SW 1271 (cell line): ENCODE measurements at places on chromosomes 11 and 22.

GRCh38 chr11:119687373-119688046 lies 41.5 kb downstream of the NECTIN1 start:
- no peak for DNase-seq

GRCh38 chr11:70073871-70074371 lies 4.2 kb upstream of the ANO1 start:
- no peak for DNase-seq

DNA sequence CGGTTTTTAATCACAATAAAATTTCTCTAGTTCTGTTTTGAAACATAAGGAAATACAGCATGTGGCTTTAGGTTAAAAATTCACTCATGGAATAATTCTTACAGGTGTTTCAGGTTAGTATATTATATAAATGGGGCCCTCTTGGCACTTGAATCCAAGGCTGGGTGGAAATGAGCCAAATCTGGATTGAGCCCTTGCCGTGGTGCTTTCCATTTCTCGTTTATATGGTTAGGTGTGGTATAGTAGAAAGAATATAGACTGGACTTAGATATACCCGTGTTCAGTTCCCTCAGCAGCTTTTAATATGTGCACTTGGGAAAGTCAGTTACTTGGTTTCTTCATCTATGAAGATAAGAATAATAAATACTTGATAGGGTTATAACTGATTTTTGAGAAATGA lies 16.0 kb downstream of the ZFP91 start:
- DNase-seq: no peak

DNA sequence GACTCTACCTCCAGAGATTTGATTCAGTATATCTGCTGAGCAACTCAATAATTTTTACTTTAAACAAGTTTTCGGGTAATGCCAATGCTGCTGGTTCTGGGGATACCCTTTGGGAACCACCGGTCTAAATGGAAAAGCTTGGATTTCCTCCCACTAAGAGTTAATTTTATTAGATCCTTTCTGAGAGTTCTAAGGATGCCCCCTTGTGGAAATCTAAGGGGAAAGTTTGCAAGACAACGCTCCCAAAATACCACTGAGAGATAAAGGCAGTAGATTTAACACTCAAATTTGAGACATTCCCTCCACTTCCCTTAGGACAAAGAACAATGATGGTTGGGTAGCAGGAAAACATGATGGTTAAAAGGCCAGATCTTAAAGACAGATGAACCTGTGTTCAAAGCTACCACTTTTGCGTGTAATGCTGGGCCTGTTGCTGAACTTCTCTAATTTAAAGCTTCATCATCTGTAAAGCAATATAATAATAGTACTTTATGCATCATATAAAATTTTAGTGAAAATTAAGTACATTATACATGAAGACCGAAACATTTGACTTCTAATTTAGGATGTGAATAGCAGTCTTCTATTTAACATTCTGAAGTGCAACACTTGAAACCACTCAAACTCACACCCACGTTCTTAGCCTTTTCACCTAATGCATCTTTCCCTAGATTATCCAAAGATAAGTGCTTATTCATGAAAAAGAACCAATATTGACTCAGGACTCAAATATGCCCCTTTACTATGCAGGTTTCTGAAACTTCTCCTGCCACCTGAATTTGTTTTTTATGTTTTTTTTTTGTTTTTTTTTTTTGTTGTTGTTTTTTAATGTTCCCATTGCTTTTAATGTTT lies 110.1 kb upstream of the LUZP2 start:
- DNase-seq: peak; percentile 25

DNA sequence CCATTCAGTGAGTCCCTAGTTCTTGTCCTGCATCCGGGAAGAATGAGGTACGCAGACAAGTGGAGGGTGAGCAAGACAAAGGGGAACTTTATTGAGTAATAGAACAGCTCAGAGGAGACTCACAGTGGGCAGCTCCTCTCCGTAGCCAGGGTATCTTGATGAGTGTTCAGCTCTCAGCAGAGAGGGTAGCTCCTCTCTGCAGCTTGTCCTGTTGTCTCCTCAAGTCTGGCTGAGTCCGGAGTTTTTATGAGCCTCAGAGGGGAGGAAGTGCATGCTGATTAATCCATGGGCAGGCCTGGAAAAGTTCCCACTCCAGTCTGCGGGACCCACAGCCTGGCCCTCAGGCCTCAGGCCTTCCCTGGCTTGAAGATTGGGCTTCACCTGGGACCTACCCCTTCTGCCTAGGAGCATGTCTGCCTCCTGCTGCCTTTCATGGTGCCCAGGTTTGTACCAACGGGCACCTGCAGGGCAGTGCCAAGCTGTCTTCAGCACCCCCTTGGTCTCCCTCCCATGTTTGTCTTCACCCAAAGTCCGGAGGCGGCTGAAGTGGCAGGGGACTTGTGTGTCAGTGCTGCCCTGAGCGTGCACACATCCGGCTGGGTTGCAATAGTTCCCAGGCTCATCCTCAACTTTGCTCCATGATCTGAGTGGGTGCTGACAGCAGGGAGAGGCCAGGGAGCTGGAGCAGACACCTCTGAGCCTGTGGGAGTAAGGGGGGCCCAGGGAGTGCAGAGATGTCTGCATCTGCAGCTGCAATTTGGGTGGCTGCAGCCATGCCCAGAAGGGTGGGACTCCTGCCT lies 134.2 kb downstream of the LDLRAD3 start:
- no peak for DNase-seq

DNA sequence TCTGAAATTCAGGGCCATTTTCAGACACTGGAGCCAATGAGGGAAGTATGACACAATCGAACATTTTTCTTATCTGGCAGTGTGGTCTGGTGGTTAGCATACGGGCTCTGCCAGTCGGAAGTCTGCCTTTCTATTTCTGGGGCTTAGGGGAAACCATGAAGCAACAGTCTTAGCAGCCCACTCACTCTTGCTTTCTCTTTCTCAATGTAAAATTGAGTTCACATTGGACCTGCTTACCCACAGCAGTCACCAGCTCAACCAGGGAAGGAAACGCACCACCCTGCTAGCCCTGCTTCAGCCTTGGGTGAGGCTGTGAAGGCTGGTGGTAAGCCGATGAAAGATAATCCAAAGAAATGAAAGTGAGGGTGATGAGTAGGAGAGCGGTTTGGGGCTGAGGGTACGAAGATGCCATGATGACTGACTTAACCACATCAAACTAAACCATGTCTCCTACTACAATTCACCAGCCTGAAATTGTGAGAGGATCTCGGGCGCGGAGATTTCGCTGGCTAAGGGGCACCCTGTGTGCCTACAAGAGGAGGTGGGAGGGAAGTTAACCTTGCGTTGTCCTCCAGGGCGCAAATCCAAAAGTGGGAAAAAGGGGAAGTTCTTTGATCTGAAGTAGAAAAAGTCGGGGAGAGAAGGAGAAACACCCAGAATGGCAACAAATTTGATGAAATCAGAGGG lies 2.0 kb upstream of the LMO2 start:
- no peak for DNase-seq

DNA sequence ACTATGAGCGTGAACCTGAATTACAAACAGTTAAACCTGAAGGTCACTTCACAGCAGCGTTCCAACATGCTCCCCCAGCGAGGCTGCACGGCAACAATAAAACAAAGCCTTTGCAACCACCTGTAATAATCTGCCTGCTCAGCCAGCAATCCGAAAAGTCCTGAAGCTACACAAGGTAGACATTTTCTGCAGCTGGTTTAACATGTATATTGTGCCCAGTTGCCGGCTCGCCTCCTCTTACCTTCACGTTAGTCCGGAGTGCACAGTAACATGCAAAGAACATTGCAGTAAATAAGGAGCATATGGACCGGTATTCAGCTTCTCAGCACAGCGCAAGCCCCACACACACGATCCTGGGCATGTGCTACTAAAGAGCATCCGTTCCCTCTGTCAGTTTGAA lies 704.3 kb downstream of the DLG2 start:
- no peak for DNase-seq

- peak; percentile 95 for DNase-seq
Measured at GRCh38 chr11:122137078-122137793, 21.2 kb upstream of the BLID start.

GRCh38 chr11:2569321-2569721 lies 124.5 kb downstream of the KCNQ1 start:
- DNase-seq: no peak

GRCh38 chr11:18243783-18244362 lies 4.6 kb downstream of the SAA2 start:
- peak; percentile 80 for DNase-seq

DNA sequence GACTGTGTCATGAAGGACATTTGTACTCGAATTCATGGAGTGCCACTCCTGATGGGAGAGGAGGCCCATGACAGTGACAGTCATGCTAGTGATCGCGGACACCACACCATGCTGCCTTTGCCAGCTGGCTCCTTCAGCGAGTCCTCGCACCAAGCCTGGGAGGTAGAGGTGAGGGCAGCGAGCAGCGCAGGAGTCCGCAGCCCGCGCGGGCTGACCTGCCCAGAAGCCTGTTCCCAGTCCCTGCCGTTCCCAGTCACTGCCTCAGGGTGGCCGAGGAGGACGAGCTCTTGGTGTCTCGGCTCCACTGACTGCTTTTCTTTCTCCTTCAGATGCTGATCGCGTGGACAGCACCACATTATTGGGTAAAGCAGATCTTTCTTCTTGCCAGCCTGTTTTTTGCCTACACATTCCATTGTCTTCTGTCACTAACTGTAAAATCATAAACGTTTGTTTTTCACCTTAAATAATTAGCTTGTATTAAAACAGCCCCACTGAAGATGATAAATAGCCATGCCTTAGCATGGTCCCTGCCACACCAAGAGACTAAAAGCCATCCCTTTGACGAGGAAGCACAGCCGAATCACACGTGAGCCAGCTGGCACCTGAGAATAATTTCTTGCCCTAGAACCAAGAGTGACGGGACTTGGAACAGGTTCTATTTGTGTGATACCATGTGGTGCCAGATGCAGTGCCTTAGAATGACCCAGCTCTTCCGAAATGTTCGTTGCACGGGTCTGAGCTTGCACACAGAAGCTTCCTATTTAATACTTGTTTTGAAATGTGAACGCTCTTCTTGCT lies 25.5 kb downstream of the FAM118A start:
- DNase-seq: no peak

DNA sequence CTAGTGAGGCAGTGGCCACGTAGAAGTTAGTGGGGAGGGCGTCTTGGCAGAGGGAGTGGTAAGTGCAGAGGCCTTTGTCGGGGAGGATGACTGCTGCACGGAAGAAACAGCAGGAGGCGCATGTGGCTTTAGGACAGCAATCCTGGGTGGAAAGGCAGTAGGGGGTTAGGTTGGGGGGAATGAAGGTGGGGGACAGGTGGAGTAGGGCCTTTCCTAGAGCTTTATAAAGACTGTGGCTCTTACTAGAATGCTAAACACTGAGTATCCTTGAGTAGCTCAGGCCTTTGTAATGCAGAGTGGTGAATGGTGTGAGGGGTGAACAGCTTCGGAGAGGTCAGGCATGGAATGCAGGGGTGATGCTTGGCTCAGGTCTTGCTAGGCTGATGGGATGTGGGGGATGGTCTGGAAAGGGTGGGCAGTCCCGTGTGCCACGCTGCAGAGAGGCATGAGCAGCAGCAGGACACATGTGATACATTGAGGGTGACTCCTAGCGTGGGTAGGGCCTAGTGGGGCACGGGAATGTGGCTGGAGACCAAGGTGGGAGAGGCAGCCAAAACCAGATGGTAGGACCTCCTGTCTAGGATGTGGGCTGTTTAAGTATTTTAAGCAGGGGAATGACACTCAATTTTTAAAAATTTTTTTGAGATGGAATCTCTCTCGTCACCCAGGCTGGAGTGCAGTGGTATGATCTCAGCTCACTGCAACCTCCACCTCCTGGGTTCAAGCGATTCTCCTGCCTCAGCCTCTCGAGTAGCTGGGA lies 19.2 kb downstream of the AP2A2 start:
- DNase-seq: no peak

- no peak for DNase-seq
Measured at GRCh38 chr11:128963744-128964325, 21.2 kb upstream of the TP53AIP1 start.

DNA sequence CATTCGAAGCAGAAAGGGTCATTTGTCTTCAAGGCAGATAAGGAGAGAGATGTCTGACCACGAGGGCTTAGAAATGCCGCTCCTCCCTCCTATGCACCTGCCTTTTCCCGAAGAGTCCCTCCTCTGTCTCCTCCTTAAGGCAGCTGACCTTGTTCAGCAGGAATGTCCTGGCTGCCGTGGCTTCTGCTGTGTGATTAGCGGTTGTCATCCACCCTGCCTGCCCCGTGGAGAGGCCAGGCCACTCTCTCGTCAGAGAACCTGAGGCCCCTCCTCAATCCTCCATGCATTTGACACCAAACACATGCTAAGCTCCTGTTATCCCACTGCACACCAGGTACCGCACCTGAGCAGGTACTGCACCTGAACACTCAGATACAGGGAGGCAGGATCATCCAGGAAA lies 834.6 kb downstream of the TBC1D22A start:
- DNase-seq: no peak

- DNase-seq: no peak
Measured at GRCh38 chr11:10044618-10045017, 249.4 kb downstream of the SBF2 start.

DNA sequence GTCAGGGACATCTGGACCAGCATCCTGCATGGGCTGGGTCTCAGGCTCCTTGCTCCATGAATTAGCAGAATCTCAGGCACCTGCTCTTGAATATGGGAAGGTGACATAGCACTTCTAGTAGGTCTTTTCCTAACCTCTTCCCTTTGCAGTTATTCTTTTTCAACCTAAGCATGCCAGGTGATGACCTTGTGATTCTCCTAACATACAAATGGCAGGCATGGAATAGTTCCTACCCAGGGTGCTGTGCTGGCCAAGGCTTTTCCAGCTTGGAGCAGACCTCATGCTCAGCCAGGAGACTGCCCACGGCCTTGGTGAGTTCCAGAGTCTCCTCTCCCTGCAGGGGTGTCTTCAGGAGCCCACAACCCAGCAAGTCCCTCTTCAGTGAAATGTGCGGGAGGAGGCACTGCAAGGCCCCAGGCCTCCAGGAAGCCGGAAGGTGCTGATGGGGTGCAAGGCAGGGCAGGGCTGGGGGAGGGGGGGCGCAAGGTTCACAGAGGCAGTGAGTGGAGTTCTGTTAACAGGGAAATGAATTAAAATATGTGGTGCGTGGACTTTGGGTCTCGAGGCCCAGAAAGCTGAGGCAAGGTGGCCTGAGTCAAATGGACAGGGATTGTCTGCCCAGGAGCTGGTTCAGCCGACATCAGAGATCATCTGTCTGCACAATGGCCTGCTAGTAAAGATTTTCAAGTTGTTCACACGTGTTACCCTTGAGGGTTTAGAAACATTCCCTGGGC lies 75.9 kb upstream of the SEPTIN5 start:
- DNase-seq: no peak

DNA sequence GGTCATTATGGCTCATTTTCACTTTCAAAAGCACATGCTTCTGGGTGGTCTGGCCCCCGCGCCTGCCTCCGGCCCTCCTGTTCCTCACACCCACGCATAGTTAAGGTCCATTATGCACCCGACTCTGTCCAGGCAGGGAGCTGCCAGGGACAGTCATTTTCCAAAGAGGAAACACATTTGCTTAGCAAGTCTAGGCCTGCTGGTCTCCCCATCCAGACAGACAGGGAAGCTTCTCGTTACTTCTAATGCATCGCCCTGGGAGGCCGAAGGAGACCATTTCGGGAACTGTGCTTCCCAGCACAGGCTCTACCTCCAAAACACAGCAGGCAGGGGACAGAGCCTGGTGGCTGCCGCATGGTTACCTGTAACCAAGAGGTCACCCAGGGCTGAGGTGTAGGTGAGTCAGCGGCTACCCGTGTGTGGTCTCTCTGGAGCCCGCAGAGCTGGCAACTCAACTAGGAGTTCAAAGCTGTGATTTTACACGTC lies 87.1 kb upstream of the SHANK2 start:
- no peak for DNase-seq

- no peak for DNase-seq
Measured at GRCh38 chr11:74412733-74413359, 14.6 kb upstream of the PGM2L1 start.
